ENCODE measurements at places on chromosomes 16 and 17.

DNA sequence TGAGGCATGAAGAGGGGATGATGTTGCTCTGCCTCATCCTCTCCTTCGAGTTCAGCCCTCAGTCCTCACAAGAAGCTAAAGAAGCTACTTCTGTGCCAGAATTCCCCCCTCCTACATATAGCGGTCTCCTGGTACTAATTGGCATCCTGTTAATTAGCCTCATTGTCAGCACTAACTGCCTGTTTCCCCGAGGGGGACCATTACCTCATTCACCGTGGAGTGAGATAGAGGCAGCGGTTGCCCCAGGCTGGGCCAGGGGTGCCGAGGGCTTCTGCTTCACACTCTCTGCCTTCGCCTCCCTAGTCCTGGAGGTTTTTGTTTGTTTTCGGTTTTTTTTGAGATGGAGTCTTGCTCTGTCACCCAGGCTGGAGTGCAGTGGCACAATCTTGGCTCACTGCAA is 5.7 kb upstream of the MINK1 start:
- no peak for DNase-seq

DNA sequence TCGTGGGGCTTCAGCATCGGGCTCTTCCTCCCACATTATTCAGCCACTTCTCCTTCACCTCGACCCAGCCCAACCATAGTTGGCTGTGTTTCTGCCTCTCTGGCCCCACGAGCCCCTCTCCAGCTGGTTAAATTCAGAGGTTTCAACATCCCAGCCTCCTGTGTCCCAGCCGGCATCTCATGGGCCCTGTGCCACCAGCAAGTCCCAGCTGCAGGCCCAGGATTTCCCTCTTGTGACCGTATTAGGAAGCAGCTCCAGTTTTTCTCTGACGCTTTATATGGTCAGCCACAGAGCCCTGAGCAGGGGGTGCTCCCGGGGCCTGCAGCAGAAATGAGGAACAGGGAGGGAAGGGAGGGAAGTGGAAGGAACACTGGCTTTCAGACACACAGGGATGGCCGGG is 27.4 kb downstream of the MYH11 start:
- no peak for DNase-seq

- DNase-seq = no peak
Observed at GRCh38 chr17:43530288-43531081, 15.7 kb downstream of the ETV4 start.

GRCh38 chr16:31322500-31322899 is 32.5 kb upstream of the ITGAX start:
- no peak for DNase-seq

DNA sequence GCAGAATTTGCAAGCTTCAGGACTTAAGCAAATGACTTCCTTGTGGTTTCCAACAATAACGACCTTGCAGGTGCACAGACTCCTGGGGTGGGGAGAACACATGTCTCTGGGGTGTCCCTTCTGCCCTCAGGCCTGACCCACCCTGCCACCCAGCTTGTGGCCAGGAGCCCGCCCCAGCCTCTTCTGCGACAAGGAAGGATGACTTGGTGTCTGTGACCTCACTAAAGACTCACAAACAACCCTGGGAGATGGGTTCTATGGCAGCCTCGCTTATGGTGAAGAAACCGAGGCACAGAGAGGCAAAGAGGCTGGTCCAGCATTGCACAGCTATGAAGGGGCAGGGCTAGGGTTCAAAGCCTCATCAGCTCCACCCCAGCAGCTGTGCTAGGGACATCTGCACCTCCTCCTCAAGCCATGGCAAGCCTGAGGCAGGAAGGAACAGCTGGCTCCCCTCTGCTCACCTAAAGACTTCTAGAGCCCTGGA is 2.6 kb downstream of the ATP2A3 start:
- DNase-seq = no peak

GRCh38 chr17:17510456-17511292 is 14.5 kb upstream of the RASD1 start:
- DNase-seq = no peak

GRCh38 chr17:29138184-29138955 is 41.8 kb downstream of the MYO18A start:
- DNase-seq = no peak

GRCh38 chr16:74844041-74844980 is 69.7 kb upstream of the FA2H start:
- no peak for DNase-seq

GRCh38 chr17:78523934-78524655 is 53.1 kb downstream of the DNAH17 start:
- no peak for DNase-seq

DNA sequence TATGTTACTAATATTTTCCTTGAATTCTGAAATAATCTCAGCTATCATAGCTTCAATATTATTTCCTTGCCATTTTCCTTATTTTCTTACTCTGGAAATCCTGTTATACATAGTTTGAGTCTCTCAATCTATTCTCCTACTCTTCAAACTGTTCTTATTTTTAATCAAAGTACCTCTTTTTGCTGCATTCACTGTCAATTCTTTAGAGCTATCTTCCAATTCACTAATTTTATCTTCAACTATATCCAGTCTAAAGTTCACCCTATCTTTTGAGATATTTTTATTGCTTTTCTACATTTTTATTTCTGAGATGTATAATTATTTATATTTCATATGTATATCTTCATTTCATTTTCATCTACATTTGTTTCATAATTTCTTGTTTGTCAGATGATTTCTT is 7.3 kb upstream of the XYLT2 start:
- no peak for DNase-seq

- no peak for DNase-seq
Observed at GRCh38 chr16:15502041-15502725, 67.8 kb downstream of the BMERB1 start.

GRCh38 chr16:53417011-53417410 is 17.3 kb upstream of the RBL2 start:
- no peak for DNase-seq

DNA sequence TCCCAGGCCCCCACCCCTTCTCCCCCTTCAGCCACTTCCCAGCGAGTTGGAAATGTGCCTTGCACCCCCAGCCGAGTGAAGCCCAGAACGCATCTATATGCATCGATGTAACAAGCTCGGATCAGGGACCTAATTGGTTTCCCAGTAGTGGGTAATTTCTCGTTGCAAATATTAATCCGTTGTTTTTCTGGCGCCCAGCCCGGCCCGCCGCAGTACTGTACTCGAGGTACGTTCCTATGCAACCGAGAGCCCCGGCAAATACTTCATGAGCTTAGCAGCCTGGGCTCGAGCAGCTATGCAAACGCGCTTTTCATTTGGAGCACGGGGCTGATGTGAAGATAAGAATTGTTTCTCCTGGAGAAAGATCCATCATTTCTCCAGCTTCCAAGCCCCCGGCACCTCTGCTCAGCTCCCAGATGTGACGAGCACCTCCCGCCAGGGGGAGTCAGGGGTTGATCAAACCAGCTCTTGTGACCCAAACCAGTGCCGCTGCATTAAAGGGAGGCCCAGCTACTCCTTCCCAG is 229.8 kb downstream of the KATNIP start:
- DNase-seq = no peak

DNA sequence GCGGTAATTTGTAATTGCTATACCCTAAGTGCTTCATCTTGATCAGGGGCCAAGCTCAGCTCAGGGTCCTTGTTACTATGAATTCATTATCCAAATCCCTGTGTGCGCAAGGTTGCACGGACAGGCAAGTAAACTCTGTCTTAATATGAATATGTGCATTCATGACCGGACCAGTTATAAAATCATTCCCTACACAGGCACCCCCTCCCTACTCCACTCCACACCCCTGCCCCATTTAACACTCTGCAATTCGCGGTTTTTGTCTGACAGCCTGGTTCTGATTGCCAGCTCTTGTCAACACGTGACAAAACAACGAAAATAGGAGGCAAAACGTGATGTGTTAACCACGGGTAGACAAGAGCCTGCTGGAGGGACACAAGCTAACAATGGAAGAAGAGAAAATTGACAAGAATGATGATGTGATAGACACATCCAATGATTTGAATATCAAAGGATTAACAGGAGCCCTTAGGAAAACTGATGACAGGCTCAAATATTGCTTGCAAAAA is 76.5 kb downstream of the CACNG3 start:
- DNase-seq = no peak

- DNase-seq = no peak
Observed at GRCh38 chr17:50207315-50207714, 5.9 kb upstream of the COL1A1 start.

DNA sequence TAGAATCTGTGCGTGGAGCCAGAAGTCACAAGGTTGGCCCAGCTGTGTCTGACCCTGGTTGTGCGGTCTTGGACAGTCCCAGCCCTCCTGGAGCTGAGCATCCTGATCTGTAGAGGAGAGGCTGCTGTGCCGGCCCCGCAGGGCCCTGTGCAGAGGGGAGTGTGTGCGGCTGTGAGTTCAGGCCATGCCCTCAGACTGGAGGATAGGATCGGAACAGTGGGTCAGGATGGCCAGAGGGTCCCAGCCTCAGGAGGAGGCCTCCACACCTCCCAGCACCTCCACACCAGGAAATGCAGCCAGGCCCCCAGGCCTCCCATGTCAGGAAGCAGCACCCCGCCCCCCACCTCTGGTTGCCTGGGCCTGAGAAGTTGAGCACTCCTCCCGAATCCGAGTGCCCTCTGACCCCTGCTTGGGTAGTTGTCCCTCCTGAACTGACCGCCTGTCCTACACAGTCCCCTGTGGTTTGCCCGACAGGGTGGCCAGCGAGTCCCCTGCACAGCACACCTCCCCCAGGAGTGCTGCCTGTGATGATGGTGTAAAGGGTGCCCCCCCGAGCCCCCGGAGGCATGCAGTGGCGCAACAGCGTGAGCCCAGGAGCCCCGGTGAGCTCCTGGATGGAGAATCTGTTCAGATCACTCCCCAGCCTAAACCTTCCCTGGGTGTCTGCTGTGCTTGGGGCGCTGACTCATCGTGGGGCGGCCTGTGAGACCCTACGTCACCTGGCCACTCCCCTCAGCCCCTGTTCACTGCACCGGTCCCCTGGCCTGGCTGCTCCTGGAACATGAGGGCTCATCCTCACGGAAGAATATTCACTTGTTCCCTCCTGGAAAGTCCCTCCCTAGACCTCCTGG is 285.2 kb downstream of the SEC14L1 start:
- no peak for DNase-seq

GRCh38 chr16:23432176-23433128 is 20.5 kb downstream of the COG7 start:
- DNase-seq = no peak

- DNase-seq = no peak
Observed at GRCh38 chr16:57870753-57871454, 68.6 kb upstream of the KIFC3 start.

- DNase-seq = no peak
Observed at GRCh38 chr16:46482895-46483294, 138.3 kb downstream of the SHCBP1 start.

DNA sequence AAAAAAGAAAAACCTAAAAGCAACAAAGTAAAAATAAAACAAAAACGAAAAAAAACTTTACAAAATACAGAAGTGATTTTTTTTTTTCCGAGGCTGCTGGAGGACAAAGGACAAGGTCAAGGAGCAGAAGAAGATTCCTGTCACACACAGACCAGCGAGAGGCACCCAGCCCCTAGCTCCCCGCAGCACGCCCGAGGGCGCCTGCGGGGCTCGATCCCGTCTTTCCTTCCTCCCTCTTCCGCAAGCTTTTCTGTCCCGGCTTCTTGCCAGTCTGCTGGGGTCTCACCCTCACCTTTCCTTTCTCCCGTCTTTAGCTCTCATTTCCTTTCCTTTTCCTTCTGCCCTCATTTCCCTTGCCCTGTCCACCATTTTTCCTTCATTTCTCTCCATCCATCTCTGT is 66.1 kb upstream of the DNAH17 start:
- DNase-seq = no peak

DNA sequence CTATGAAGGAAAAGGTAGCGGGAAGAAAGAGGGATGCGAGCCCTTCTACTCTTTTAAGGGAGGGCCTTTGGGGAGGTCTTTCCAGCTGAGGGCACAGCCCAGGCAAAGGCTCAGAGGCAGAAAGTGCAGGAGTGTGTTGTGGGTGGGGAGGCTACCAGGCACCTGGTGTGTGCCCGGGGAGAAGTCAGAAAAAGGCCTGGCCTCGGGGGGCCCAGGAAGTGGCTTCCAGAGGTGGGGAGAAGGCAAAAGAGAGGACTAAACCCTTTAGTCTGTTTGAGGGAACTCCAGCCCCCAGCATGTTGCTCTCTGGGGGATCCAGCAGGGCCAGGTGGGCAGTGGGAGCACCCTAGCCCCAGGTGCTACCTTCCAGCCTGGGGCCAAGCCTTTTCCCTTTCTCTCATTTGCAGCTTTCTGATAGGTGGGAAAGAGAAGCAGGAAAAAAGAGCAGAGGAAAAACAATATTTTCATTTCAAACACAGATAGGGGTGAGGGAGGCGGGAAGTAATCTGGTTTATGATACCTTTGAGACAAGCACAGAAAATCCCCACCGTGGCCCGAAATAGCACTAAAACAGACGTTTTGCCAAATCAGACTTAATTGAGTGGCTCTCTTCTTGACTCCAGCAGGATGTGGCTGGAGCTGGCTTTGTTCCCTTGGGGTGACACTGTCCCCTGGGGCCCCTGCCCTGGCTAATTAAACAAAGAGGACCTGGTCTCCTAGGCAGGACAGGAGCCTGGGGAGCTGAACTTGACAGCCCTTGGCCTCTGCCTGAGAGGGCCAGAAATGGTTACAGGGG is 10.4 kb downstream of the RAI1 start:
- no peak for DNase-seq

DNA sequence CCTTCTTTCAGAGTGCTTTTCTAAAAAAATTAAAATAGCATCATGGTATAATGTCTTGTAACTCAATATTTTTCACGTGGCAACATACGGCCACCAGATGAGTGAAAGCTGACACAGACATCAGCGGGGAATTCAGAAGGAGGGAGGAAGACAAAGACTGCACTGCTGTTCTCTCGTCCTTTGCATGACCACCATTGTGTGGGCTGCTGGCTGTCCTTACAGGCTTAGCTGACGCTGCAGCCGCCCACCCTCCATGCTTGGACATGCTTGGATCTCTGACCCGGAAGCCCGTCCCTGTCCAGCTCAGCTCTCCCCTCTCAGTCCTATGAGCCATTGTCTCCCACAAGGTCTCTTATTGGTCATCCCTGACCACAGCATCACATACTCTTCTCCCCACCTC is 11.4 kb upstream of the MLYCD start:
- DNase-seq = no peak

DNA sequence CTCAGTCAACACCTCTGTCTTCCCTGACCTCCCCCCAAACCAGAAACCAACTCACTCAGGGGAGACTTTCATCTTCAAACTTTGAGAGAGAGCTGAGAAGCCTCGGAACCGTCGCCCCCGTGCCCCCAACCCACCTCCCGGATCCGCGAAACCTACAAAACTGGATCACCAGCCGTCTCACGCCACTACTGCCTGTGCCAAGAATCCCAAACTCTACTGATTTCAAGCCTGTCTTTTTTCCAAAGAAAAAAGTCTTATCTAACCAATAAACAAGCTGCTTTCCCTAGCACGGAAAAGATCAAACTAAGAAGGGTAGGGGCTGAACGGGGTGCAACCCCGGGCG is 2.0 kb downstream of the AXIN2 start:
- no peak for DNase-seq

Data from T-helper 17 cell (primary cell).